Activated CD8-positive, alpha-beta memory T cell treated with anti-CD3 and anti-CD28 coated beads for 24 hours (primary cell): ENCODE measurements at places on chromosomes 4 and X.

DNA sequence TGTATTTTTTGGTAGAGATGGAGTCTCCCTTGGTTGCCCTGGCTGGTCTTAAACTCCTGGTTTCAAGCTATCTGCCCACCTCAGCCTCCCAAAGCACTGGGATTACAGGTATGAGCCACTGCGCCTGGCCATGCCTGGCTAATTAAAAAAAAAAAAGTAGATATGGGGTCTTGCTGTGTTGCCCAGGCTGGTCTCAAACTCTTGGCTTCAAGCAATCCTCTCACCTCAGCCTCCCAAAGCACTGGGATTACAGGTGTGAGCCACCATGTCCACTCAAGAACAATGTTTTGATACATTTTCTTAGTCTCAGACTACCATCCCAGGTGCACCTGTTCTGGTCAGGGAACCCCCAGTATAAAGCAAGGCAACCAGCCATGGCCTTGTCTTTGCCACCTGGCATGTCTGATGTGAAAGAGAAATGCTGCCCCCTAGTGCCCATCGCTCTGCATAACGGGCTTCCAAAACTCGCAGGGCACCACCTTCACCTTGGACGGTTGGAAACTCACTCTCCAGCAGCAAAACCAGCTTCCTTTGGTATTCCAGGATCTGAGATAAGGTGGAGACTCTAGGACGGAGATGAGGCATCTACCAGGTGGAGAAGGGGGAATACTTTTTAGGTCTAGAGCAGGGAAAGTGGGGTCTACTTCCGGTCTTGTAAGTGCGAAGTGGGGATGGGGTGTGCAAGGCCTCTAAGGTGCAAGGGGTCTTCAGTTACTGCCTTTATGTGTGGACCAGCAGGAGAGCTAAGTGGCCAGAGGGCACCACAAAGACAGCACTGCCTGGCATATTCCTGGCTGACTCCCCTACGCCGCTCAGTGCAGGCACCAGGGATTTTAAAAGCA, 47.7 kb upstream of the AFAP1 start:
- peak; percentile 89 for DNase-seq

DNA sequence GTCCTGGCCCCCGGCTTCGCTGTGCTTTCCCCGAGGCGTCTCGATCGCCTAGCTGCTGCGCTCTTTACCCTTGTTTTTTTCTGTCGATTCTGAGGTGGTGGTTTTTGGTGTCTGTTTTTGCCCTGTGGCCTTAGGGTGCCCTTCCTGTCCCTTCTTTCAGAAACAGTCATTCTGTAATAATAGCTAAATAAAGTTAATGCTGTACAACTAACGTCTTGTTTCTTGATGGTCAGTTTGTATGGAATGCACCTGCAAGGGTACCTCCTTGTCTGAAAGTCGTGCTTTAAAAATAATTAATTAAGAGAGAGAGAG, 686 bp downstream of the FIP1L1 start:
- no peak for DNase-seq

DNA sequence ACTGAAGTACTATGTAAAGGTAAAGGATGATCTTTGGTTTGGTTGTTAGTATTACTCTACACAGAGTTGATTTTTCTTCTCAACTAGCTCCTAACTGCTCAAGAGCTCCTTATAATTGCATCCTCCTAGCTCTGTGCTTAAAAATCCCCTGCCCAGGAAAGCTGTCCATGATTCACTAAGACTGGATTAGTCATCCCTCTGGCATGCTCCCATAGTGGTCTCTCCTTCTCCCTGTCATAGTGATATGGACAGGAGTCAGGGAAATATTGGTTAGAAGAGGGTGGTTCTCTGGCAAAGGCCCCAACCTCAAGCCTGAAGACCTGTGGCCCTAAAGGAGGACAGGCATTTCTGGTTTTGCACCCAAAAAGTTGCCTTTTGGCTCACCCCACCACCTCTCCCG, 242.3 kb upstream of the KCNIP4 start:
- DNase-seq = no peak

- DNase-seq = no peak
These were observed 15.7 kb downstream of the SPCS3 start for GRCh38 chr4:176335421-176335820.

DNA sequence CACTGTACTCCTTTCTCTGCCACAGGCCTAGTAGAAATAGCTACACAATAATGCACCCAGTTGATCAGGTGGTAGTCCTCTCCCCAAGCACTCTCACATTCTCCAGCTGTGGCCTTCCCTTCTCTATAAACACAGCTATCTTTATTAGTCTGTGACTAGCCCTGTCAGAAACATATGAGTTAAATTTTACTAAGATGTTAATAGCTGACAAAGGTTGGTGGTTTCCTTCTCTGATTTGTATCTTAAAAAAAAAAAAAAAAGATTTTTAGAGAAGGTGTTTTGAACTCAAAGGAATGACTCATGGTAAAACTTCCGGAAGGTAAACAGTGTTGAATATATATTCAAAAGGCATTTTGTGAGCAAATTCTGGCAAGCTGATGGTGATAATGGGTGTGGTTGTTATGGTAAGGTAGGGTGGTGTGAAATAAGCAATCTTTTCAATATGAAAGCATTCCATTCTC, 327.4 kb downstream of the PPP3CA start:
- DNase-seq = no peak

DNA sequence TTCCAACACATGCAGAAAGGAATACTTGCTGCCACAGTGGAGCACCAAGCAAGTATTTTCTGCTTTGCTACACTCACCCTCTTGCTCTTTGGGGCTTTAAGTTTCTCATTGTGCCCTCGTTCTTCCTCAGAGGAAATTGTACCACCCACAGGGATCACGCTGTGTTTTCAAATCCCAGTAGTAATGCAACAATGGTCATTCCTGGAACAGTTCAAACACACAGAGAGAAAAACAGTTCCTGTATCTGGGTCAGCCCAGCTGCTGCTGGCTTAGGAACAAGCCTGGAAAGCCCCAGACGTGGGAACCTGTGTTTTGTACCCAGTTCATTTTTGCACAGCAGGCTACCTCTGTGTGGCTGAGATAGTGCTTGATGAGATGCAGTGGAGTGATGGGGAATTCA, 907.8 kb downstream of the STPG2 start:
- no peak for DNase-seq

GRCh38 chr4:80196922-80197573, at the start of gene PRDM8:
PRDM8 (plus strand) TSS chr4:80197503; CDS start chr4:80200081, 2,578 bp downstream.
- DNase-seq = no peak

GRCh38 chr4:38958453-38959190, 73.6 kb downstream of the TMEM156 start:
- DNase-seq = no peak

DNA sequence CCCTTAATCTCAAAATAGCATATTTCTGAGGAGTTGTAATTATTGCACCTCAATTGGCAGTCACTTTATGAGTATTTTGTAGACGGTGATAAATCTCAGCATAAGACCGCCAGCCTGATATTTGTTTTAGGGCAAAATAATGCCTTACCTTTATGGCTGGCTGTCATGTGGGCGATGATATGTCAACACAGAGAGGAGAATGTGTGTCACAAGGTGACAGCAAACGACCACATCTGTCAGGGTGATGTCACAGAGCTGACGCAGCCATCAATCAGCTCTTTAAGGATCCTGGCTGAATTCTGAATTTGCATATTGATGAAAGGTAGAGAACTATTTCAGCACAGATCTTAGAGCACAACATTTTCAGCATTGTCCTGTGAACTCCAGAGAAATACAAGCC, 209.7 kb downstream of the CEP135 start:
- DNase-seq = no peak

- DNase-seq = no peak
These were observed 256.1 kb upstream of the PITX2 start for GRCh38 chr4:110878956-110879355.

DNA sequence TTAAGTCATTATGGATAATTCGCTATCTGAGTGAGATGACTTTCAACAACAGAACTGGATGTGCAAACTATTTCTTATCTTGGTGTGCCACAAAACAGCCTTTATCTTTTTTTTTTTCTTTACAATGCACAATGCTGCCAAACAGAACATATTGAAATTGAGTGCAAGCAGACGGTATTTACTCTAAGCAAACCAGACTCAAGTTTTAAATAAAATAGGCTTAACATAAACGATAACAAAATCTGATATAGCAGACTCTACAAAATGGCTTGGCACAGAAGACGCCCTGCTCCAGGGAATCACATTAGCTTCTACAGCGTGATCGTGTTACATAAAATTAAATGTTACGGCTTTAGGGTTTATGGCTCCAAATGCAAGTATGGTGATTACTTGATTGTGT, 9.6 kb upstream of the STK32B start:
- no peak for DNase-seq

DNA sequence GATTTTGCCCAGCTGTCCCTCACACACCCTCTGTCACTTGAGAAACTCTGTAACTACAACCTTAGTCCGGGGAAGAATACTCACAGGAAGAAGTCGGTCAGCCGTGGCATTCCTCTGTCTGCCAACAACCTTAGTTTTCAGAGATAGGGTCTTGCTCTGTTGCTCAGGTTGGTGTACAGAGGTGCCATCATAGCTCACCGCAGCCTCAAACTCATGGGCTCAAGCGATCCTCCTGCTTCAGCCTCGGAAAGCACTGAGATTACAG, 12.2 kb upstream of the SPCS3 start:
- no peak for DNase-seq

GRCh38 chrX:110407910-110408545, 49.4 kb downstream of the RTL9 start:
- peak; percentile 60 for DNase-seq

- no peak for DNase-seq
These were observed 139.3 kb downstream of the AFF1 start for GRCh38 chr4:87074121-87074488.

GRCh38 chr4:123114915-123115756, 192.7 kb upstream of the NUDT6 start:
- no peak for DNase-seq

GRCh38 chr4:118331352-118331751, 21.5 kb downstream of the PRSS12 start:
- DNase-seq = no peak

DNA sequence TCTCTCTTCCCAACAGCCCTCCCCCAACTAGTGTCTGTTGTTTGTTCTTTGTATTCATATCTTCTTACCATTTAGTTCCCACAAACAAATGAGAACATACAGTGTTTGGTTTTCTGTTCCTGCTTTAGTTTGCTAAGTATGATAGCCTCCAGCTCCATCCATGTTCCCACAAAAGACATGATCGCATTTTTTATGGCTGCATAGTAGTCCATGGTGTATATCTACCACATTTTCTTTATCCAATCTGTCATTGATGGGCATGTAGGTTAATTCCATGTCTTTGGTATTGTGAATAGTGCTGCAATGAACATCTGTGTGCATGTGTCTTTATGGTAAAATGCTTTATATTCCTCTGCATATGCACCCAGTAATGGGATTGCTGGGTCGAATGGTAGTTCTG, 283.9 kb upstream of the FGF13 start:
- no peak for DNase-seq

DNA sequence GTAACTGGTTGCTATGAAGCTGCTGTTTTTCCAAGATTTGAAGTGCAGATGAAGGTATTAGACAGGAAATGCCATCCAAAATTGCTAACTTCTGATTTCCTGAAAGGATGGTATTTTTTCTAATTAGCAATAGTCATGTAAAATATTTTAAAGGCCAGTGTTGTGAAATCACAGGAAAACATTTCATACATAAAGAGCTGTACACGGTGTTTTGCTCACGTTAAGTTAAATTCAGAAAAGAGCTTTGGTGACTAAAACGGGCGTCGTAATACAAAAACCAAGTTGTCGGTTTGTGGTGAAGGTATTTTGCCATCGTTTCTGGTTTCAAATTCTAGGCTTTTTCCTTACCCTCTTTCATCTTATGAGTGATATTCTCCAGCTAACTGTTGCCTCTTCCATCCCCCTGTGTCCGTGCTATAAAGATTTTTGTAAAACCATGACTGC, 39.8 kb downstream of the AFF1 start:
- DNase-seq = no peak

- DNase-seq = no peak
These were observed 92.7 kb upstream of the RPL34 start for GRCh38 chr4:108527723-108528122.

DNA sequence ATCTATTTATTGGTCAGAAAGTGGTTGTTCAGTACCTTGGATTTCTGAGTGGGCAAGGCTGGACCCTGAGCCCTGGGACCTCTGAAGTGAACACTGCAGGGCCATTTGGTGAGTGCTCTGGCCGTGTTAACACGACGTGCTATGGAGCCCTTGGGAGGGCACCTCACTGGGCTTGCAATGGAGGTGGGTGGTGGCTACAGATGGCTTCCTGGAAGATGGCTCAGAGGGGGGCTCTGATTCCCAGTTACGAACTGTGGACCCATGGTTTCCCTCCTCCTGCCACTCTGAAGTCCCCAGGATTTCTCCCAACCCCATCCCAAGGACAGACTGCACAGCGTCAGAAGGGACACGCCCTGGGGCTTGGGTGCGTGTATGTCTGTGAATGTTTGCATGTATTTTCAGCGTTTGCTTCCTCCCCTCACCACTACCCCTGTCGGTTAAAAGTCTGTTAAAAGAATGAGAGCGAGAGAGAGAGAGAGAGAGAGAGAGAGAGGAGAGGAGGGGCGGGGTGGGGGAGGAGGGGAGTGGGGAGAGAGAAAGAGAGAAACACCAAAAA, 3.7 kb upstream of the RHOH start:
- DNase-seq = no peak

- no peak for DNase-seq
These were observed 131.0 kb downstream of the ATXN3L start for GRCh38 chrX:13188731-13189309.

DNA sequence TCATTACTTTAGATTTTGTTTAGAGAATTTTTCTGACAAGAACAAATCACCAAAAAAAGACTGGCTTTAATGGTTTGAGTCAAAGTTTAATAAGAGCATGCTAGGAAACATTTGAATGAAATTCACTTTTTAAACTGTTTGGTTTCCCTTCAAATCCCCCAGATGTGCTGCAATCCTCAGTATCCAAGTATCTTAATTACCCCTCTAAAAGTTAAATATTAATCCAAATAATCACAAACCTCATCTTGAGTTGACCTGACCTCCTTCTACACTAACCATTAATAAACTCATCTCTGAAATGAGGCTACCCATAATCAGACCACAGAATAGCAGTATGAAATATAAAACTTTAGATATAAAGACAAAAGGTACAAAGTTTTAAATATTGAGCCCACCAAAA, 10.1 kb downstream of the DHX15 start:
- DNase-seq = no peak

DNA sequence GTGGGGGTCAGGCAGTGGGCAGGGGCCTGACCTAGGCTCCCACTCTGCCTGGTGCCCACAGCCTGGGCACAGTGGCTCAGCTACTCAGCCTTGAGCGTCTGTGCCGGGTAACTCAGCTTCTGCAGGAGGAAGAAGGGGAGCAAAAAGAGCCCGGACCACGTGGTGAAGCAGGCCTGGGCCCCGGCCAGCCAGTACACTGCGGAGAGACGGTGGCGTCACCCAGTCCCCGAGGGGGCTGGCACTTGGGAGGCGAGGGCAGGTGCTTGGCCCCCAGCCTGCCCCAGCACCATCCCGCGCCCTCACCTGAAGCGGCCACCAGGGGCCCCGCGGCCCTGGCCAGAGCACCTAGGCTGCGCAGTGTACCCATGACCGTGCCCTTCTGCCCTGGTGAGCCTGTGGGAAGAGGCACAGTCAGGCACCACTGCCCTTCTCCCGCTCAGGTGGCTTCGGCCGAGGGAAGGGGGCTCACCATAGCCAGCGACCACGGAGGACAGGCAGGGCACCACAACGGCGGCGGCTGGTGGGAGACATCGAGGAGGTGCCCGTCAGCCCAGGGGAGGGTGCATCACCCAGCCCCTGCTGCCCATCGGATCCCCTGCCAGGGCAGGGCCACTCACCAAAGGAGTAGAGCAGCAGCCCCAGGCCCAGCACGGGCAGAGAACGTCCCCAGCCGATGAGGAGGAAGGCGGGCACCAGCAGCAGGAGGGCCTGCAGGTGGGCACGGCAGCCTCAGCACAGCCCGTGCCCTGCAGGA, 32.3 kb downstream of the NOP14 start:
- DNase-seq = no peak

GRCh38 chrX:137545711-137546651, 19.9 kb upstream of the ZIC3 start:
- DNase-seq = no peak
